WTC11 (cell line): ENCODE measurements at places on chromosomes 11 and 22.

- no peak for DNase-seq
These were observed 8.6 kb upstream of the GTSE1 start for GRCh38 chr22:46287873-46288751.

GRCh38 chr11:12137005-12137690 lies 26.8 kb downstream of the MICAL2 start:
- no peak for DNase-seq

DNA sequence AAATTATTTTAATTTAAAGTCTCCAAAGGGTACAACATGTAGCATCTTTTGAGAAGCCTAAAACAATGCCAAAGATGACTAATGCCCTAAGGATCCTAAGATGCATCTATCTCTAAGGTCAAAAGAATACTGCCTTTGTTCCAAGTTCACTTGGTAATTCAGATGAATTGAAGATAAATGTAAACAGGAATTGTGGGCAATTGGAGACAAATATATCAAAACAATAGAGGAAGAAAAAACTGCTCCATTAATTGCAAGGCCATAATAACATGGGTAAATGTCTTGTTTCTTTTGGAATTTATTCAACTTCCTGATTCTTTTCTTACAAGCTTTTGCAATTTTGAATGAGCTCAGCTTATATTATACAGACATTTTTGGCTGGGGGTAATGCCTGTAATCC lies 338.6 kb downstream of the TTC28 start:
- DNase-seq = no peak

- DNase-seq = no peak
These were observed 44.5 kb downstream of the RAB6A start for GRCh38 chr11:73716153-73717056.

GRCh38 chr11:60059521-60060240 lies 3.2 kb downstream of the MS4A3 start:
- DNase-seq = no peak

DNA sequence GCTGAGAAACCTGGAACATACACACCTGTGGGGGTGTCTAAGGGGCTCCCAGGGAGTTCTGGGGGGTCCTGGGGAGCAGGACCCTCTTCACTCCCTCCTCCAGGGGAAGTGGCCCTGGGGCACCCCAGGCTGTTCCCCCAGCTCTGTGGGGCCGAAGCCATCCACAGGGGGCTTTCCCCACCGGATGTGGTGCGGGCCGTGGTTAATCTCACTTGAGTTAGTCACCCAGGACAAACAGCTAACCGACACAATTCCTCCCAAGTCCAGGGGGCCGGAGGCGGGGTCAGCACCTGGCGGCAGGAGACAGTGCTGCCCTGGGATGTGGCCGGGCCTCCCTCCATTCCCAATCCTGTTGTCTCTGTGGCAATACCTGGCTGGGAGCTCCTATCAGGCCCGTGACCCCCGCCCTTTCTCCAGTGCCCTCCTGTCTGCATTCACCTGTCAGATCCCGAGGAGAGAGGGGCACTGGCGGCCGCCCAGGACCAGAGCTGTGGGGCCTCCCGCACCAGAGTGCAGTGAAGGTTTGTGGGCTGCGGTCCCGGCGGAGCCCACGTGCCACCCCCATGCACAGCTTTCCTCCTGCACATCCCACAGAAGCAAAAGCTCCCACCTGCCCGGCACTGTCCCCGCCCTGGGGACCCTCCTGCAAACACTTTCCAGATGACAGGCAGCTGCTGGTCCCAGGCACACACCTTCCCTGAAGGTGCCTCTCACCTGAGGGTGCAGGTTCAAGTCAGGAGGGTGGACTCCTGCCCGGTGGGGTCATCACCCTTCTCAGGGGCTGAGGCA lies 5.2 kb upstream of the MUC5AC start:
- DNase-seq = peak; percentile 12

DNA sequence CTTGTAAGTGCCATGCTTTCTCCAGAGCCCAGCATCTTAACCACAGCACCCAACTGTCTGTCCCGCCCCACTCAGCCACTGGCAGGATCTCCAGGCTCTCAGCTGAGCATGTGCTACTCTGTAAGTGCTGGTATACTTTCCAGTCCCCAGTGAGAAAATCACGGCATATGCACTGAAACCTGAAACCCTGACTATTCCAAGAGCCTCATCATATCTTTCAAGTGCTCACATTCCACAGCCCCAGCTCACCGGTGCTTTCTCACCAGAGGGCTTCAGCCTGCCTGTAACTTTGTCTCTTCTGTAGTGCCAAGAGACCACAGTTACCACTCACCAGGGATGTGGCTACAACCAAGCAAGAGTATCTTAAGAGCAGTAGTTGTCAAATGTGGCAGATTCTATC lies 24.4 kb upstream of the PAMR1 start:
- DNase-seq = no peak

DNA sequence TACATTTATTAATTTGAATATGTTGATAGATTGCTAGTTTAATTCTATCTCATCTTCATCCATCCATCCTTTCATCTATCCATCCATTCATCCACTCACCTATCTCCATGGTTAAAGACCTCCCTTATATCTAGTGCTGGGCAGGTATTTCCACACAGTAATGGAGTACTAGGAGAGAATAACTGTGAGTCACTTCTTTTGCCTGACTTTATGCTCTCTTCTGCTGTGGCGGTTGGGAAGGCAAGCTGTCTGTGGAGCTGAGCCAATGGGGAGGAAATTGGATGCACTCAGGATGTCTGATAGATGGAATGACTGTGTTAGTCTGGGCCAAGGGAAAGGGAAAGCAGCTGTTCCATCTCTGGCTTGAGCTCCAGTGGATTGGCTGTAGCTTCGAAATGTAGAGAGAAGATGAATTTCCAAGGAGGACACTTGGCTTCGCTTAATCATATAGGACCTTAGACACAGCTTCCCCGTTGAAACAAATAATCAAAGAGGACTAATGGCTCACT lies 60.3 kb downstream of the NELL1 start:
- DNase-seq = no peak

GRCh38 chr22:42704896-42705295 lies 15.8 kb downstream of the A4GALT start:
- DNase-seq = no peak

DNA sequence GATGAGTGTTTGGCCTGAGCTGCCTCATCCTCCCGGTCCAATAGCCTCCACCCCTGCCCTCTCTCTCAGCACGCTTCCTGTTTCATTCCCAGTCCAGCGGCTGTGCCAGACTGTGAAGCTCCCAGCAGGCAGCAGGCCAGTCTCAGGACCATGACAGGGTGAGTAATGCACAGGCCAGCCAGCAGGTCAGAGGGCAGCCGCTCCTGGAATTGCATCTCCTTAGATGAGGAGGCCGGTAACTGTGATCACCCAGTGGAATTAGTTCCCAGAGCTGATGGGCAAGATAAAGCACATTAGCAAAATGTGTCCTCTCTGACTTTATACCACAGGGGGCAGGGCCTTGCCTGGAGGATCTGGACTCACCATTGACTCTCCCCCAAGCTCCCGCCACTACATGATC lies 251.2 kb downstream of the ETS1 start:
- DNase-seq = no peak

DNA sequence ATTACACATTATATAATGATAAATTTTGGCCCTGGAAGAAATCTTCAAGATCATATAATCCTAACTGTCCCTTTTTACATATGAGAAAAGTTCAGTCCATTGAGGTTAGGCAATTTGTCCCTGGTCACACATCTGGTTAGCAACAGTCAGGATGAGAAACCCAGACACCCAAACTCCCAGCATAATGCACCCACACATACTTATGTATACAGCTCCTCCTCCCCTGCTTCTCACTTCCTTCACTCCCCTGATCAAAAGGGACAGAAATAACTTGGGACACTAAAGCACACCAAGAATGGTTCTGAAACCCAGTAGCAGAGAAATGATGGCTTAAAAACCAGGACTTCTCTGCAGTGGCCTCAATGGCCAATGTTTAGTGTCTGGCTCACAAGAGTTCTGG lies 11.1 kb downstream of the NUMA1 start:
- no peak for DNase-seq

DNA sequence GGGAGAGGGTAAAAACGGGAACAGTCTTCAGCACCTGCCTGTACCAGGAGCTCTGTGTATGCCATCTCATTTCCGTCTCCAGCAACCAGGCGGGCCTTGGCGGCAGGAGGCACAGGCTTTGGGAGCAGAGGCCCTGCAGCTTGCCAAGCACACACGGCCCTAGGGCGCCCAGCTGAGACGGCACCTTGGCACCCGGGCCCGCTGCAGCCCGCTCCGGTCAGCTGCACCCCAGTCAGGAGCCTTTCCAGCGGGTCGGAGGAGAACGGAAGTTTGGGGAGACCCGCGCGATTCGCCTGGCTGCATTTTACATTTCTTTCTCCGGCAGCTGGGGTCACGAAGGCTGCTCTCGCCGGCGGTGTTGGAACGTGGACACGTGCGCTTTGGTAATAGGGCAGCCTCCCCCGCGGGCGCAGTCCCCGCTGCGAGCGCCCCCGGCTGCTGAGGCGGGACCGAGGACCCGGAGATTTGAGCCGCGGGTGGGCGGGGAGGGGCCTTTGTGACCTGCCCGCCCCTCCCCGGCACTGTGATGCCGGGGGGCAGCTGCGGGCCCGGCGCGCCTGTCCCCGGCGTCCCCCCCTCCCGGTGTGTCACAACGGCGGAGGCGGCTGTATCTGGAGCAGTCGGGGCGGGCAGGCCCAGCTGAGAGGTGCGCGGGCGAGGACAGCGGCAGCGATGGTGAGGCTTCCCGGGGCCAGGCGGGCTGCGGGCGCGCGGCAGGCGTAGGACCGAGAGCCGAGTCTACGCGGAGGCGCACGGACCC lies at the start of gene TUBA8:
TUBA8 (plus strand) TSS at position 616 of the 760 bp plus-strand sequence; CDS start at position 673, 57 bp downstream.
- DNase-seq = peak; percentile 66

GRCh38 chr11:100821198-100821597 lies 134.1 kb downstream of the ARHGAP42 start:
- no peak for DNase-seq

- DNase-seq = peak; percentile 59
These were observed 78.1 kb upstream of the PRR5 start for GRCh38 chr22:44623771-44624510.

- DNase-seq = no peak
These were observed 63.5 kb upstream of the PRDM11 start for GRCh38 chr11:45082744-45083543.
